ENCODE measurements at places on chromosomes 2 and 18.

GRCh38 chr2:169712791-169713227 is 18.5 kb downstream of the PHOSPHO2 start:
- no peak for DNase-seq

GRCh38 chr2:11024259-11024645 is 112.5 kb downstream of the KCNF1 start:
- peak; percentile 44 for DNase-seq

GRCh38 chr2:38454081-38454480 is 77.0 kb upstream of the ATL2 start:
- DNase-seq = no peak

- DNase-seq = no peak
These were observed 165.3 kb downstream of the NEDD4L start for GRCh38 chr18:58209326-58209725.

Measured in right kidney (tissue), 9 donors.